ENCODE measurements at places on chromosomes 12 and 14. TPM values are rescaled to one million over a fixed set of nuclear protein-coding genes. Genes with fewer than 3 reads are reported as not detected.

DNA sequence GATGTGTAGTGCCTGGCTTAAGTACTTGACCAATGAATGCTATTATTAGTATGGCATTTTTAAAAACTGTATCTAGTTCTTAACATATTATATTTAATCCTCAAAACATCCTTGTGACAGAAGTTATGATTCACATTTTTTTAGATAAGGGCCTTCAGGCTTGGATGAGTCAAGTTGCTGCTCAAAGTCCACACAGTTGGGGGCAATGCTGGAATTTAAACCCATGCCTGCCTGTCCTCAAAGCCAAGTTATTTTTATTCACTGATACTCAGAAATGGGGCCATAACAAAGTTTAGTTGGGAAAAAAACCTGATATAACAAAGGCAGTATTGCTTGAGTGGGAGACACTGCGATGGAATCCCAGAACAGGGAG is 50.6 kb downstream of the RFX4 start:
- DNase-seq: no peak

DNA sequence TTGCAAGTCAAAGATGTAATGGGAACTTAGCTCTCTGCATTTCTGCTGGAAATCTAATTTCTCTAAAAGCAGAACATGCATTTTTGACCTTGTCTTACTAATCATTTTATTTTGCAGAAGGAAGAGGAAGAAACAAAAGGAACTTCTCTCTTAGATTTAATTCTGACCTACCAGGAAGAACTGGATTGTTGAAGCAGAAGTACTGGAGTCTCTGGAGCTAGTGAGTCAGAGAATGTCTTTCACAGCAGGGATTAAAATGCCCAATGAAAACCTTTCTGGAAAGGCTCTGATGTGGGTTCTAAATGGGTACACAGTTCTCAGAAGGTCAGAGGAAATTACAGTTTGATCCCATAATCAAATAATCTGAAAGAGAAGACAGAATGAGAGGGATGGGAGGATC is 70.8 kb upstream of the GNG2 start:
- DNase-seq: no peak

- no peak for DNase-seq
These were observed 10.4 kb downstream of the NCOR2 start for GRCh38 chr12:124556896-124557501.

DNA sequence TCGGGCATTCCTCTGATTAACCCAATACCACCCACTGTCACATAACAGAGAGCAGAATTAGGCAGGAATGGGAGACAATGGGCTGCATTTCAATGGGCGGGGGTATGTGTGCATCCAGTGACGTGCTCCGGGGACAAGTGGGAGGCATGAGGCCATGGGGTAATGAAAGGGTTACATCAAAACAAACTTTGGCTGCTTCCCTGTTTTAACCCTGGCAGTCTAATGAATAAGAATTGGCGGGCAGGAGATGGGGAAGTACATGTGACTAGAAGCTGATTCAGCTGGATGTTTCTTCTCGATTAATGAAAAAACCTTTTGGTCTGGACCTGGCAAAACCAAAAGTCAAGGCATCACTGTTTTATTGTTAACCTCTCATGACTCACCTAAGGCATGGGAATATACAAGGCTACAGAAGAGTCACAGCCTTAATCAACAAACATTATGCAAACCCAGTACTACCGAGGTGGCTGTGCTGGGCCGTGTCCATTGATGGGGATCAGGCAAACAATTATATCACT is 44.2 kb downstream of the SOCS2 start:
- DNase-seq: no peak

GRCh38 chr12:40309001-40309400 is 84.2 kb downstream of the LRRK2 start:
- no peak for DNase-seq

- no peak for DNase-seq
These were observed 219.8 kb upstream of the CDKN3 start for GRCh38 chr14:54177019-54177418.

DNA sequence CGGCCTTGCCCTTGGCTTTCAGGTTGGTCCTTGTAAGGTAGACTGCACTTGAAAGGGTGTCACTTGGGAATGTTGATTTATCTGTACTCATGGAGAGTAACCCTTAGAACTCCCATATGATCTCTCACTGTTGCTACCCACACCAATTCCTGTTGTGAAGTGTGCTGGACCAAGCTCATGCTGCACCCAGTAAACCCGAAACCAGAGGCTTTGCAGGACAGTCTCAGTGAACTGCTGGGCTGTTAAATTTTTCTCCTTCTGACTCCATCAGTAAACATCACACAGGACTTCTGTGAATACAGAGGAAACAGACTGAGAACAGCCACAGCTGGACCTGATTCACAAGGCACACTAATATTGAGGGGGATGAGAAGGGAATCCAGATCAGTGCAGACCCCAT is 783.0 kb downstream of the TMEM121 start:
- no peak for DNase-seq

- DNase-seq: no peak
These were observed 4.2 kb downstream of the MLXIP start for GRCh38 chr12:122082621-122083356.

GRCh38 chr14:32072676-32073075 is 4.4 kb upstream of the ARHGAP5 start:
- DNase-seq: no peak

MAP1LC3B2 gene
- 1.7 TPM for total RNA-seq

INSM2 gene
- total RNA-seq: not detected

PIWIL1 gene
- not detected for total RNA-seq

MUCL1 gene
- total RNA-seq: not detected

TSHR gene
- total RNA-seq: not detected

LRFN5 gene
- total RNA-seq: 0.14 TPM

TSPAN8 gene
- total RNA-seq: 0.18 TPM

Measured in pulmonary artery endothelial cell (primary cell).